ENCODE measurements at places on chromosomes 11 and 22.

GRCh38 chr11:78370406-78371172 is 47.0 kb downstream of the GAB2 start:
- no peak for DNase-seq

DNA sequence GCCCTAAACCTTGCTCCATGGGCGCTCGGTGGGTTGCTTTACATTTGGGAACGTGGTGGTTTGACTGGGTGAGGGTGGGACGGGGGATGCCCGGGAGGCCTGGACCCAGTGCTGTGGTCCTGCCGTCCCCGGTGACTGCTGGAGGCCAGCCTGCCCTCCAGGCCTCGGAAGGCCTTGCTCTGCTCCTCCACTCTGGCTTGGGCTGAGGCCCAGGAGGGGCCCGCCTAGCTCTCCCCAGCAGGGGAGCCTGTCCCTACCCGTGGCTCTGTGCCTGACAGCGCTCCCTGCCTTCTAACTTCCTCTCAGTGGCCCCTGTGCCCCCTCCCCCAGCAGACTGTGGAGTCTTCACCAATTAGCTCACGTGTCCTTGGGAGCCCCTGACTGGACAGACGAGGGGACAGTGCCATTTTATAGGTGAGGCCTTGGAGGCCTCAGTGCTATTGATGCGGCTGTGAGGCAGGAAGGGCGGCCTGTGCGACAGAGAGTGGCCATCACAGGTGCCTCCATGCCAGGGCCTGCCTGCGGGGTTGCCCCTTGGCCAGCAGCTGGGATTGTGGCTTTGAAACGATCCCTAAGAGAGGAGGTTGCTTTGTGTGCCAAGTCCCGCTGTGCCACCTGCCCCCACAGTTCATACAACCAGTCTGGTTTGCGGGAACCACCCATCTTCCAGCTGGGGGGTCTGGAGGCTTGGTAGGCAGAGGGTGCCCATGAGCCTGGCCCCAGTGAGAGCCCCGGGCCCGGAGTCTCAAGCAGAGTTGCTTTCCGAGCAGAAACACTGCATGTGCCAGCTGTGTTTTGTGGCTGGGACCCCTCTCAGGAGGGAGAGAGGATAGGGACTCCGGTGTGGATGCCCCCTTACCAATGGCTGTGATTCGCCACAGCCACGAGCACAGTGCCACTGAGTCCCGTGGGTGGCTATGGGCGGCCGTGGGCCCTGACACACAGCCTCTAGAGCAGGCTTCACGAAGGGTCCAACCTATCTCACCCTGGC is 17.7 kb downstream of the TPCN2 start:
- DNase-seq: no peak

GRCh38 chr22:32058656-32059260 is 15.7 kb downstream of the SLC5A1 start:
- no peak for DNase-seq

DNA sequence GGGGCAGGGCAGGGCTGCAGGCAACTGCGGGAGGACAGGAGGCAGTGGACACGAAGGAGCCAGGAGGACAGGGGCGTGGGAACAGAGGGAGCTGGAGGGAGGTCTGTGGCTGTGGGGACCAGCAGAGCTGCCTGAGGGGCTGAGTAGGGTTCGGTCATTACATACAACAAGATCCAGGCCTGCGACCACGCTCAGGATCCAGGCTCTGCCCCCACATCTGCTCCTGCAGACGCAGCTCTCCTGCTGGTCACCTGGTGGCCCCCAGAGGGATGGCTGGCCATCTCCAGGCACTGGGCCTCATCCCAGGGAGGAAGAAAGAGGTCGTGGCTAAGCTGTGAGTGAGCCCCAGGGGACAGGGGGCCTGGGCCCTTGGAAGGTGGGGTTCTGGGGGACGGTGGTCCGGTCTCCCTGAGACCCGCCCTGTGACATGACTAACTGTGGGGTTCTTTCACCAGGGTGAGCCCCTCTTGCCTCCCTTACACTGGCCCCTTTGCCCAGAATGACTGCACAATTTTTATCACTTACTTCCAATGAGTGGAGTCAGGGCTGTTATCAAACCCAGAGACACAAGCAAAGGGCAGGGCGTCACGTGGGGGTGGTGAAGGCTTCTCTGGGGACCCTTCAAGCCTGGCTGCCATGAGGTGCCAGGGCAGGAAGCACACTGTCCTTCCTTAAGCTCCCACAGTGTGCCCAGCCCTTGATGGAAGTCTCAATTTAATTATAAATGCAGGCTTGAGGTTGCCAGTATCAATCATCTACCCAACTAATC is 6.7 kb upstream of the APOBEC3A start:
- DNase-seq: no peak

GRCh38 chr22:20025401-20026203 is 4.7 kb downstream of the TANGO2 start:
- no peak for DNase-seq

- DNase-seq: no peak
These were observed 21.8 kb upstream of the UPB1 start for GRCh38 chr22:24473284-24473683.

DNA sequence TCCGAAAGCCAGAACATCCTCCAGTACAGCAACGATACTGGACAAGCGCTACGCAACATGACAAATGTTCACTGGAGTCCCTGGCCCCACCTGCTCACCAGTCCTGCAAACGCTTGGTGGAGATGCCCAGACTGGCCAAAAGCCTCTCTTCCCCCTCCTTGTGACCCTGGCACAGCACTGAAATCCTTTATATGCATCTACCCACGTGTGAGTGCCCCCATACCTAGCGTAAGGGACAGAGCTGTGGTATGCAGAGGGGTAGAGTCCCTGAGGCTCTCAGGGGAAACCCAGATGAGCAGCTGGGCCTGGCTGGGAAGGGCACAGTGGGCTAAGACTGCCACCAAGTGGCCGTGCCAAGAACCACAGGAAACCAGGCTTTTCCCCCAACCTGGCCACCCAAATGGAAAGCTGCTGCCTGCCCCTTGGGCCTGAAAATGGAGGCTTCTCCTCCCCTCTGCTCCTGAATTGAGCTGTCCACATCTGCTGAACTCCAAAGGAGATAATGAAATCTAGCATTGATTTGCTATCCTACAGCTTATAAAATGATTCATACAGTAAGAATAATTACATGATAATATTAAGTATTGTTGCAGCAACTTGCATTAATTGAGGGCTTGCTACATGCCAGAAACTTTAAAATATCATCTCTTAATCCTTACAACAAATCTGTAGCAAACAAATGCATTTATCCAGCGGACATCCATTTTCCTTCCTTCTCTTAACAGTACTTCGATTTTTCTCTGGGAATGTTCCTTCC is 24.8 kb upstream of the TTC12 start:
- DNase-seq: peak; percentile 47

- DNase-seq: no peak
These were observed 152.4 kb downstream of the FCHSD2 start for GRCh38 chr11:72989727-72990126.

- DNase-seq: no peak
These were observed 119.4 kb downstream of the HIPK3 start for GRCh38 chr11:33376331-33377310.
